ENCODE measurements at places on chromosomes 6 and 20.

DNA sequence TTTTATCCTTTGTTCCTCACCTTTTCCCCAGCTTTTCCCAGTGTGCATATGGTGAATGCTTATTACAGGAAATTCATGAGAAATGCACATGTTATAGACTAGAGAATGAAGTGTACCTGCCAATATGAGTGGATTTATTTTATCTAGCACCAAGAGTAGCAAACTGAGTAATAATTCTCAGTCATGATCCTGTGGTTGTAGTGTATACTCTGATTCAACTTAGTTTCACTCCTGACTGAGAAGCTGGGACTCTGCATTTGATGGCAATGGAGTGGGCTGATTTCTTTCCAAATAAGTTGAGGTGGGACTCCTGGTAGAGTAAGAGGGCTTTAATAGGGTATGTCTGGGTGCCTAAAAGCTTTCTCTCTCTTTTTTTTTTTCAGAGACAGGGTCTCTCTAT is 4.0 kb downstream of the ABT1 start:
- no peak for DNase-seq

DNA sequence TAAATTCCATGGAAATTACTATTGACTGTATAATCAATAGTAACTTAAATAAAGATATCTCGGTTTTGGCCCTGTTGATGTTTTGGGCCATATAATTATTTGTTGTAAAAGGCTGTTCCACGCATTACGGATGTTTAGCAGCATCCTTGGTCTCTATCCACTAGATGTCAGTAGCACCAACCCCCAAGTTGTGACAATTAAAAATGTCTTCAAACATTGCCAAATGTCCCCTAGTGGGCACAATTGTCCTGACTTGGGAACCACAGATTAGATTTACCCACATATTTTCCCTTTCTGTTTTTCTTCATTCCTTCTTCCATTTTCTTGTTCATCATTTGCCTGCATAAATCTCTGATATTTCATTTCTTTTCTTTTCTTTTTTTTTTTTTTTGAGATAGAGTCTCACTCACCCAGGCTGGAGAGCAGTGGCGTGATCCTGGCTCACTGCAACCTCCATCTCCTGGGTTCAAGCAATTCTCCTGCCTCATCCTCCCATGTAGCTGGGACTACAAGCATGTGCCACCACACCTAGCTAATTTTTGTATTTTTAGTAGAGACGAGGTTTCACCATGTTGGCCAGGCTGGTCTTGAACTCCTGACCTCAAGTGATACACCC is 13.6 kb upstream of the WFDC8 start:
- no peak for DNase-seq

DNA sequence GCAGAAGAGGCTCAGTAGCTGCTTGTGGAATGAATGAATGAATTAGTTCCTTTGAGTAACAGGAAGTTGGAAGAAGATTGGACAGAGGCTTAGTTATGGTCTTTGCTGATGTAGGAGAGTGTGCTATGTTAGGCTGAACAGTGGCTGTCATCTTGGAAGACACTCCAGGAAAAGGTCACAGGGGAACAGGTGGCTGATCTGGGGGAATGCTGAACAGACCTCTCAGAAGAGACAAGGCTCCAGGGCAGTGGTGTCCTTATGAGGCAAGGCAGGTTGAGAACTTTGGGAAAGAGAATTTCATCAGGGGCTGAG is 62.3 kb downstream of the UTRN start:
- DNase-seq, result no peak

GRCh38 chr6:106204961-106205360 is 118.8 kb downstream of the PRDM1 start:
- no peak for DNase-seq

- no peak for DNase-seq
Measured at GRCh38 chr6:74145931-74146330, 449.9 kb downstream of the CD109 start.

DNA sequence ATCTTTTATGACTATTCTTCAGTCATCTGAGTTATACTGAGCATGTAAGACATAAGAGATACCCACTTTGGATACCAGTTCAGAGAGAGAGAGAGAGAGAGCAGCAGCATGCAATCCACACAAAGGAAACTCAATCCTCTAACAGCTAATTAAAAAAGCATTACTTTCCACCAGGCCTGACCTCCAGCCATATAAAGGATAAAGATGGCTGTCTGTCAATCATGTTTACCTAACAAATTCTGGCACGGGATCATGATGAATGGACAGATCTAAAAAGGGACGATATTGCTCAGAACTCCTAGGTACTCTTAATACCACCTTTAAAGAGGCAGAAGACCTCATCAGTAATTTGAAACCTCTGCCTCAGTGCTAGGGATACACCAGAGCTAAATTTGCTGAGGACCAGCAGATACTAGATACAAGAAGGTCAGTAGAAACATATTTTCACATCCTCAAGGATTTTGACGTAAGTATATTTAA is 159.2 kb downstream of the RPS12 start:
- peak; percentile 6 for DNase-seq

DNA sequence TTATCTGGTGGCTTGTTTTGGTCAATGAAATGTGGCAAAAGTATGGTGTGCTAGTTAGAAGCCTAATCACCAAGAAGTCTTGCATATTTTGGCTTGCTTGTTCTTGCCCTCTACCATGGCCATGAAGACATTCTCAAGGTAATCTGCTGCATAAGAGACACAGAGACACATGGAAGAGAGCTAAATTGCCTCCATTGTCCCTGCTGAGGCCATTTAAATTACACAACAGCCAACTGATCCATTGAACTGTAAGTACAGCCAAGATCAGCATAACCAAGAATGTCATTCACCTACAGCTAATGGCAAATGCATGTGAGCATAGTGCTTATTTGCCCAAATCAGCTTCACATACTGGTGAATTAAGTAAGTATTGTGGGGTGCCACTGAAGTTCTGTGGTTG is 603.8 kb downstream of the FRK start:
- no peak for DNase-seq

DNA sequence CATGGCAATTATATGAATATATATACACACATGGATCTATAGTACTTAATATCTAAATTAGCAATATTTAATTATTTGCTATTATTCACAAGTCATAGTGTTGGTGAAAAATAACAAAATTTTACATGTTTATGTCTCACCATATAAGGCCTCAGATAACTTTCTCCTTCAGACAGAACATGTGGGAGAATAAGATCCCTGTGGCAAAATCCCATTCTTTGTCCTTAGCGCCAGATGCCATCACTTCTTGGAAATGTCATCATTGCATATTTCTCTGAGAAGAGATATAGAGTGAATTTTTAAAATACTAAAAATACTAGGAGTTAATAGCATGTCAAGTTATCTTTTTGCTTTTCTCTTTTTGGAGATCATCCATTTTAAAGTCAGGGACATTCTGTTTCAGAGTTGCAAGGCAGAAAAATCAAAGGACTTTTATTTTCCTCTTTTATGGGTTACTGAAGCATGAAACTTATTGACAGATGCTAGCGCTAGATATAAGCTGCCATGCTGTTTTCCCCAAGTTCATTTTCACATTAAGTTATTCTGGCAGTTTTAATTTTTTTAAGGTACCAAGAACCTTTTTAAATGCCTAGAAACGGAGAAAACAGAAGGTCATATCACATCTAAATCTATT is 30.4 kb upstream of the STXBP5 start:
- DNase-seq, result no peak

GRCh38 chr20:63342561-63343459 is 18.3 kb downstream of the CHRNA4 start:
- DNase-seq, result no peak

Measured in NCI-H2081 treated with DMSO at 0.1 percent for 48 hours (cell line).